ENCODE measurements at places on chromosomes 7 and 10.

GRCh38 chr7:129212596-129212995 is 12.2 kb upstream of the AHCYL2 start:
- DNase-seq = no peak

DNA sequence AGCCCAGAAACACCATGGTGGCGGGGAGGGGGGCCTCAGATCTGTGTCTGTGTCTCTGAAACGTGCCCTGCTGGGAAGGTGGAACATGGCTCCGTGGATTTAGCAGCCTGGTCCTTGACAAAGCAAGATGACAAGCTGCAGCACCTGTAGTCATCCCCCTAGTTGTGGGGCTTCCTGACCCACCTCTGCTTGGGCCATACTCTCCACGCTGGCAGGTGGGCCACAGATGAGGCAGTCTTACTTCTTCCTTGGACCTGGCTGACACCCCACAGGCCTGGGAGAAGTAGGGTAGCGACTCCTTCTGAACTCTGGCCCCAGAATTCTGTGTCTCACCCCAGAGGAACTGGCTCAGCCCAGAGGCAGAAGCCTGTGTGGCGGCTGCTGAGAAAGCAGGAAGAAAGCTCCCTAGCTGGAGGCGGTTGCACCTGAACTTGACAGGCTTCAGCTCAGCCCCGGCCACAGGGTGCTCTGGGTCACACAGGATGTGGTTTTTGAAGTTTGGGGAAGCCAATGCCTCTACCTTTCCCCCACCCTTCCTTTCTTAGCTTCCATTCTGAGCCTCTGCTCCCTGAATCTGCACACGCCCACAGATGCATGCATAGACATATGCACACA is 113.9 kb downstream of the ABLIM1 start:
- DNase-seq = peak; percentile 80

DNA sequence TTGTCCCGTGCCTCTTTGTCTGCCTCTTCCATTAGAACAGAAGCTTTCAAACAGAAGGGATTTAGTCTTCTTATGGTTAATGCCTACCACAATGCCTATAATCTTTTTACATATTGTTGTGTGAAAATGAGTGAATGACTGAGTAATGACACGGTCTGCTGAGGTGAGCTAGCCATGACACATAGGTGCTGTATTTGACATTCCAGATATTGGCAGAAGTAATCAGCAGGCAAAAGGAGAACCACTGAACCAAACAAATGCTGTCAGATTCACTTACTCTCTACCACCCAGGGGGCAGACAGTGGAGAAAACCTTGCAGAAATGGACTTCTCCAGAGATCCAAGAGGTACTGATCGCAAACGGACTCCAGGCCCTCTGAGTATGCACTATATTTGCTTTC is 377.2 kb upstream of the VWC2 start:
- no peak for DNase-seq

DNA sequence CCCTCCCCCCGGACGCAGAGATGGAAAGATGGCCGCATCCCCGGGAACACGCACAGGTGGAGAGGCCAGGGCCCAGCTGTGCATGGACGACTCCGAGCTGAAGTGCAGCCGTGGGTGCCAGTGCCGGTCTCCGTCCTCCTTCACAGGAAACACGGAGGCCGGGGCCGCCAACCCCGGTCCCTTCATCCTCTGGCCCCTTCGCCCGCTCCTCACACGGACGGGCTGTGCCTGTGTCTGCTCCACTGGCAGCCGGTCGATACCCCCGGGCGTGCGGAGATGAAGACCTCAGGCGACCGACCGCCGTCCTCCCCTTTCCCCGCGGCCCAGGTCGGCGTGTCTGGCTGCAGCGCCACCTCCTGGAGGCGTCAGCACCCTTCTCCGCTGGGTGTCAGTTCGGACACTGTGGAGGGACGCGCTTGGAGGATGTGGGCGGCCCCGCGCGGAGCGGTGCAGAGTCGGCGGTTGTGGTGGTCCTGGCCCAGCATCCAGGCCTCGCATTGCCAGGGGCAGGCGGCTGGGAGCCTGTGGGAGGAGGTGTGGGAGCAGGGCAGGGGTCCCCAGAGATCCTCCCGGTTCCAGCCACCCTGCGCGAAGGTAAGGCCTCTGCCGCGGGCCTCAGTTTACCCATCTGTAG is 9.9 kb downstream of the ZNF511 start:
- peak; percentile 70 for DNase-seq

DNA sequence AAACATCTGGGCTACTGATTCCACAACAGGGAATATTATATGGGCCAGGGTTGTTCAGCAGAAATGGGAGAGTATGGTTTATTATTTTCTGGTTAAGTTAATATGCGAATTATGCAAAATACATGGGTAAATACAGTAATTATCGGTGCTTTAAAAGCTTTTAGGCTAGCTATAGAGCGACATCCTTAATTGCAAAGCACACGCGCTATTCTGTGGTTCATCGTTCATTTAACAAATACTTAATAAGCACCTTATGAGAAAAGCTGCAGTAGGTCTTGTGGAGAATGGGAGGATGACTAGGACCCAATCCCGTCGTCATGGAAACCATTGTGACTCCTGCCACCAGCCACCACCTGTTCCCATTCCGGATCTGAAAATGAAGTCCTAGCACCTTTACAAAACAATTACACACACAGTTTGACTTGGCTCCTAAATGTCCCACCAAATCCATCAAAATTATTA is 623 bp upstream of the CEP41 start:
- no peak for DNase-seq

GRCh38 chr10:90847436-90847835 is 10.4 kb downstream of the HTR7 start:
- DNase-seq = no peak

Data from CD4-positive, alpha-beta memory T cell (primary cell).